Left hindlimb (tissue), 1 donor: ENCODE measurements at places on chromosomes 2 and 18.

DNA sequence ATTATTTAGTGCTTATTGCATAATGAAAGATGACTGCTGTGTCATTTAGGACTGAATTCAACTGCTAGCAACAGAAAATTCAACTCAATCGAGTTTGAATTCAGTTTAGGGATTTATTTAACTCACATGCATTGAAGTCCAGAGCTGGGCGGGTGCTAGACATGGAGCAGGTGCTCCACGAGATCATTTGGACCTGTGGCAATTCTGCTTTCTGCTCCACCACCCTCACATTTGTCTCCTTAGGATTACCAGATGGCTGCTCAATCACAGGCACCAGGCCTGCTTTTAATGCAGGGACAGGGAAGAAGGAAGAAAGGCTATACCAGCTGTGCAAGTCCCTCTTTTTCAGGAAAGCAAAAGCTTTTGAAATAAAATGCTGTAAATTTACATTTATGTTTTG is 572.9 kb upstream of the SLC8A1 start:
- DNase-seq, result no peak

- no peak for DNase-seq
Observed at GRCh38 chr2:95386031-95386430, 16.5 kb upstream of the FAHD2A start.

GRCh38 chr2:210558708-210559107 is 2.3 kb downstream of the CPS1 start:
- DNase-seq, result no peak

DNA sequence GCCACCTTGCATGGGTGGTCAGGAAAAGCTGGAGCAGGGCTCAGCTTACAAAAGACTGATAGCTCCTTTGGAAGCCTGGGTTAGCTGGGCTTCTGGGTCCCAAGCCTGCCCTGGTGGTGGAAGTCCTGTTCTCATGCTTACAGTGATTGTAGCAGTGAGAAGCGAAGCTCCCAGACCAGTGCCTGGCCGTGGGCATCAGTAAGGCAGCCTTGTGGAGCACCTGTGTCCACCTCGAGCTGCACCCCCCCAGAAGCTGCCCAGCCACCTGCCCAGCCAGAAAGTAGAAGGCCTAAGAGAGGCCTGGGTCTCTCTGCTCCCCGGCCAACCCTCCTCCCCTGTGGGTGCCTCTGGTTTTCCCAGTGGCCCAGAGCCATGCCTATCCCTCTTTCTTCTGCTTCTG is 10.5 kb downstream of the GLI2 start:
- no peak for DNase-seq

DNA sequence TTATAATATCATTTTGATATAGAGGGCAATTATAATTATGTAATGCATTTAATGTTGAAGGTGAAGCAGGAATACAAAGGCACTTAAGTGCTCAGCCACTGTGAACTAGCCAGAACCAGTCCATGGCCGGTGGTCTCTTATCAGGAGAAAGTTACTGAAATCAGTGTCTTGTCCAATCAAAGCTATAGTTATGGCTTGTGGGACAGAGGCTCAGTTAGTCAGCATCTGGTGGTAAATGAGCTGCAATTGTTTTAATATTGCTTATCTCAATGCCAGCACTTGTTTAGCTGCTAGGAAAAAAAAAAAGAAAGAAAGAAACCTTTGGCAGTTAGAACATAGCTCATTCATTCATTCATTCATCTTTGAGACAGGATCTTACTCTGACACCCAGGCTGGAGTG is 3.8 kb upstream of the ALS2 start:
- DNase-seq, result no peak

GRCh38 chr2:140586379-140586778 is 1544.4 kb downstream of the LRP1B start:
- DNase-seq, result peak; percentile 21

GRCh38 chr2:196836440-196836839 is 27.3 kb upstream of the C2orf66 start:
- DNase-seq, result no peak

DNA sequence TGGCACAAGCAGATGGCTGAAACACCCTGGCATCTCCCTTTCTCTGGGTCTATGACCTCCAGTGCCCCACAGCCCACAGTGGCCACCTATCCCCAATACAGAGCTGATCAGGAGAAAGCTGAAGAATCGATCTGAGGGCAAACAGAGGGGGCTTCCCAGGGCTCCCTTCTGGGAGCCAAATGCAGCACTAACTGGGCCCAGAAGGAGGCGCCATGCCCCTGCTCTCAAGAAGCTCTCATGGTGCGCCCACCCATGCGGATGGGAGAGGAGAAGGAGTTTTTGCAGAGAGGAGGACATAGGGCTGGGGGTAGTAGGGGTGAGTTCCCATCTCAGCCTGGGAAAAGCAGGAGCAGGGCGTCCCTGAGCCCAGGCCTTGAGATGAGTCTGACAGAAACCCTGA is 787.3 kb upstream of the RAB6C start:
- no peak for DNase-seq

DNA sequence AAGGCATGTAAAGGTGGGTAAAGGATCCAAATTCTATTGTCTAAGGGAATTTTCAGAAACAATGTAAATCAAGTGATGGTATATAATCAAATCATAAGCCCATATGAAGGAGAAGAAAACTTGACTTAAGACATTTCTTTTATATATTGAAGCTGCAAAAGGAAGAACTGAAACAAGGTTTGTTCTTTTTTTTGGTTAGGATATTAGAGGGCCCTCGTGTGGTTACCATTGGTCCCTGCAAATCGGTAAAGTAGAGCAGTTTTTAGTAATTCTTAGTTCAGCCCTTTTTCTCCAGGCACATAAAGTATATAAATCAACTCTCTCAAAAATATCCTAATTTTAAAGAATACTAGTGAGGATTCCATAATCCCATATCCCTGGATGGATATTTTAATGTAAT is 105.6 kb upstream of the STK17B start:
- no peak for DNase-seq

- DNase-seq, result no peak
Observed at GRCh38 chr2:240128608-240129145, 7.4 kb downstream of the COPS9 start.

GRCh38 chr18:2657788-2658458 is 2.4 kb downstream of the SMCHD1 start:
- no peak for DNase-seq

DNA sequence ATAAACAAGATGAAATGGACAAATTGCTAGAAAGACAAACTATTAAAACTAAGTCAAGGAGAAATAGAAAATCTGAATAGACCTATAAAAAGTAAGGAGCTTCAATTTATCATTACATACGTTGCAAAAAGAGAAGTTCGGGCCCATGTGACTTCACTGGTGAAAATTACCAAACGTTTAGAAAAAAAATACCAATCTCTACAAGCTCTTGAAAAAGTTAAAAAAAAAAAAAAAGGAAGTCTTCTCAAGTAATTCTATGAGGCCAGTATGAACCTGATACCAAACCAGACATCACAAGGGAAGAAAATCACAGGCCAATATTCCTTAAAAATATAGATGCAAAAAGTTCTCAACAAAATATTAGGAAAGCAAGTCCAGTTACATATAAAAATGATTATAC is 20.2 kb upstream of the ACVR2A start:
- no peak for DNase-seq

GRCh38 chr2:159410276-159410675 is 123.8 kb upstream of the WDSUB1 start:
- no peak for DNase-seq

DNA sequence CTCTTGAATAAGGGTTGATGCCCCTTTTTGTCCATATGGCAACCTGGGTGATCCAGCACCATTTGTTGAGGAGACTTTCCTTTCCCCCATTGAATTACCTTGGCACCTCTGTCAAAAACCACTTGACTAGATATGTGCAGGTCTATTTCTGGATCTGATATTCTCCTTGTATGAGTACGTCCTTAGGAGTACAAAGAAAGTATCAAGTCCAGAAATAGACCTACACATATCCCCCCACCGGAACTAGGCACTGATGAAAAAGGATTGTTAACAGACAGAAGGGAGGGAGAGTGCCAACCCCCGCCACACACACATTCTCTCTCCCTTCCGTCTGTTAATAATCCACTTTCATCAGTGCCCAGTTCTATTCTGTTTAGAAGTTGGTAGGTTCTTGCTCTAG is 225.0 kb downstream of the TMEM163 start:
- no peak for DNase-seq

DNA sequence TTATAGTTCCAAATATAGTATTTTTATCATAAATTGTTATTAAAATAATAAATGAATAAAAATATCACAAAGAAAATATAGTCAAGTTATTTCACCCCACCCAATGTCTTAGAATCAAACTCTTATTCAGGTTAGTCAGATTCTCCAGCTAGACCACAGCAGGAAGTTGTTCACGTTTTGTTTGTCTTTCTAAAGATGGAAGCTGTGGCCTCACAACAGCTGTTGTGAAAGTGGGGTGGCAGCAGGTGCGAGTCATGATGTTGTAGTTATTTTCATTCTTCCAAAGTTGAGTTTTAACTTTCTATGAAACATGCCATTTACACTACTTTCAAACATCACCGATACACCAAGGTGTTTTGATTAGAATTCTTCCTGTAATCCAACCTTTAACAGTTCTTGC is 272.9 kb downstream of the SLC8A1 start:
- no peak for DNase-seq

- no peak for DNase-seq
Observed at GRCh38 chr2:56192664-56193305, 9.0 kb downstream of the CCDC85A start.

GRCh38 chr2:150222379-150222778 is 265.1 kb downstream of the RND3 start:
- no peak for DNase-seq

GRCh38 chr2:236535024-236535423 is 34.6 kb upstream of the ACKR3 start:
- no peak for DNase-seq

DNA sequence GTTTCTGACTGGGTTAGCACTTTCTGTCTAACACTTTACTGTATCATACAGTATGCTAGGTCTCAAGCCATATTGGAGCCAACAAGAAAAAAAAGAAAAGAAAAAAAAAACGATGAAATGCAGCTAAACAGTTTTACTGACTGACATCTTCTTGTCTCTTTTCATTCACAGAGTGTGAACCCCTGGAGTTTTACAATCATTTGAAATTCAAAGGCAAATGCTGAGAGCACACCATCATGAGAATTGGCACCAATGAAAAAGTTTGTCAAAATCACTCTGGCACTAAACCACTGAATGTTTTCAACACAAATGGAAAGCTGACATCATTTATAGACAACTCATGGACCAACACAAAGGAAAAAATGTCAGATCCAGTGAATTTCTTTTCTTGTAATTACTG is 513.3 kb downstream of the LRRTM4 start:
- DNase-seq, result no peak

DNA sequence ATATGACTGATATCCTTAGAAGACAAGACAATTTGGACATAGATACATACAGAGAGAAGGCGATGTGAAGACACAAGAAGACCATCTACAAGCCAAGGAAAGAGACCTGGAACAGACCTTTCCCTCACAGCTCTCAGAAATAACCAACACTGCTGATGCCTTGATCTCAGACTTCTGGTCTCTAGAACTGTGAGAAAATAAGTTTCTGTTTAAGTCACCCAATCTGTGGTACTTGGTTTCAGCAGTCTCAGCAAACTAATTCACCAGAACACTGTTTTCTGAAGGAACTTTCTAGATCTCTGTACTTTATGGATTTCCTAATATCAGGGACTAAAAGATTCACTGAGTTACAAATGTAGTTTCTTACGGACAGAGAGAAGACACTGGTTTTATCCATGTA is 58.8 kb downstream of the NAB1 start:
- no peak for DNase-seq

GRCh38 chr2:239470151-239470900 is 69.5 kb upstream of the HDAC4 start:
- DNase-seq, result peak; percentile 14

DNA sequence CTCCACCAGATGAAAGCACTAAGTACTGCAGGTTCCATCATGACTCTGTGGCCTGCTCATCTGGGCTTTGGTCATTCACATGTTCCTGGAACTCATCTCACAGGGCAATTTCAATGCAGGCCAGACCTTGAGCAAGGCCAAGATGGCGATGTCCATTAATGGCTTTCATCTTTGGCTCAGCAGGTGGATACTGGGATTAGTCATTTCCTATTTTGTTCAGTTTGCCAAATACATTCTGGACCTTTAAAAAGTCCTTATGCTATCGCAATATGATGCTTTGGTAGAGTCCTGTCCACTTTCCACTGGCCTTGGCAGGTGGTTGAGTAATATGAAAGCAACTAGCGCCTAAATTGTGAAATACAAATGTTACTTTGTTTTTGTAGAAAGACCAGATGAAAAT is 170.1 kb upstream of the REV1 start:
- no peak for DNase-seq

- no peak for DNase-seq
Observed at GRCh38 chr2:142218471-142218870, 87.7 kb upstream of the LRP1B start.

GRCh38 chr2:83168377-83168776 is 1290.7 kb downstream of the SUCLG1 start:
- DNase-seq, result no peak

GRCh38 chr2:224360801-224361251 is 41.1 kb downstream of the FAM124B start:
- no peak for DNase-seq

DNA sequence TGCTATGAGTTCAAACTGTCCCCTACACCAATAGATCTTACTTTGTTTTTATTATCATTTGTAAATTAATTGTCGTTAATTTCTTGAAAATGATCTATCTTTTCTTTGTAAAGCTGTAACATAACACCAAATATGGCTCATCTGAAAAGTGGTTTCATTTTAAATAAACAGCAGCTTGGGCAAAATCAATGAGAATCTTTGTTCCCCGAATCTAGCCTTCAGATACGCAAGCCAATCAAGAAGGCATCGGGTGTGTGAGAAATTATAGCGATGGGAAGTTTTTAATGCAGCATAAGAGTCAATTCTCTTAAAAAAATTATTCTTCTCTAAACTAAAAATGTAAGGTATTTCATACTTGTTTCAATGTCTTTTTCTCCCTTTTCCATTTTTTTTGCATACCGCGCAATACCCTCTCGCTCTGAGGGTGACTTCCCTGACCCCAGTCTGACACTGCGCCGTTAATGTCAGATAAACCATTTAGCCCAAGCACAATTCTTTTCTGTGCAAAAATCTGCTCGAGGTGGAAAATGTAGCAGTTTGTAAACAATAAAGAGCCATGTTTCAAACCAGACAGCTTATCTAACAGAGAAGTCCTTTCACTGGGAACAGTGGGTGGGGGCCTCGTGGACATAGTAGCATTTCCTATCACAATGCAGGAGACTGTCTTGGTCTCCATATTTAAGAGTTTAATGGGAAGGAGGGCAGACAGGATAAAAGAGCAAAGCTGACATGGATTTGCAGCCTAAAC is 129.4 kb downstream of the TCF4 start:
- no peak for DNase-seq

GRCh38 chr2:108199726-108200125 is 40.0 kb upstream of the SULT1C3 start:
- no peak for DNase-seq

DNA sequence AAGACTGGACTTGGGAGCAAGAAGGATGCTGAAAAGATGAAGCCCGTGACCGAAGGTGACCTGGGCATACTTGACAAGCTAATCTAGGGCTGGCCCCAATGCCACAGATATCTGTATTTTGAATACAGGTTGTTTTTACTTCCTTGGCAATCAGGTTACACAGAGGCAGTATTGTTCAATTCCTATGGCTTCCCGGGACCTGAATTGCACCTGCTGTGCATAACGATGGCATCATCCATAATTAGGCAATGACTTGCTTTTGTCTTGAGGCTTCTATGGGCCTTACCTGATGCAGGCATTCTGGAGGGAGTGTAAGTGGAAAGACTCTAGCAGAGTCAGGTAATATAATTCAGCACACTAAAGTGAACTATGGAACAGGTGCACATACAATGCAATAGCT is 60.6 kb upstream of the CUL3 start:
- DNase-seq, result no peak
